ENCODE measurements at places on chromosomes 2 and 18.

DNA sequence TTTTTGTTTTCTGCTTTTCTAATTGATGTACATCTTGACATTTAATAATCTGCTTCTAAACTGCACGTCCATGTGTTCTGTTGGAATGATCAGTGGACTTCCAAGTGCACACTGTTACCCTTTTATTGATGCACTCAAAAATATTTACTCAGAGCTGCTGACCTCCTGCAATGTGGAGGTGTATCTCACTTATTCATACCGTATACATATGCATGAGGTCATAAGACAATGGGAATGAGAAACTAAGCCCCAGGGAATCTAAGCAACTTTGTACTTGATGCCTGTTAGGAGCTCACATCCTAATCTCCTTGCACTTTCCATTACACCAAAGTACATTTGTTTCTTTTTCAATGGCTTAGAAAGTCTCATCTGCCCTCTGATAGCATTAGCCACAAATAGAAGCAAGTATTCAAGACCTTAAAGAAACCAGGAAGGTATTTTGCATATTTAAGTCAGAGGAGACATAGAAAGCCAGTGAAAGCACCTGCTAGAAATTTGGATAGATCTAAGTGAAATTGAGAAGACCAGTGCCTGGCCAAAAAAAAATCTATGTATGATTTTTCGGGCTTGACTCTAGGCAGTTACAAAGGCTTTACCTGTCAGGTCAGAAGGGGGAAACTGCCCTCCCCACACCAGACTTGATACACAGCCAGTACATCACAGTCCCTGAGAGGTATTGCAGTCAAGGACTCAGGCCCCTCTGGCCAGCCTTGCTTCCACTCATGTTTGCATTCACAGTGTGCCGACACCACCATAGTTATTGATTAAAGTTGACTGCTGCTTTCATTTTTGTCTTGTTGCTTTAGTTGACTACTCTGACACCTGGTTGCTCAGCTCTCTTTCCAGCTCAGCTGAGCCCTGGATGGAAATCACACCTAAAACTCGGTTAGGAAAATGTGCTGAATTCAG, 391.7 kb upstream of the CYRIA start:
- DNase-seq = no peak

- no peak for DNase-seq
These were observed 184.6 kb upstream of the BOD1L2 start for GRCh38 chr18:56962322-56962721.

DNA sequence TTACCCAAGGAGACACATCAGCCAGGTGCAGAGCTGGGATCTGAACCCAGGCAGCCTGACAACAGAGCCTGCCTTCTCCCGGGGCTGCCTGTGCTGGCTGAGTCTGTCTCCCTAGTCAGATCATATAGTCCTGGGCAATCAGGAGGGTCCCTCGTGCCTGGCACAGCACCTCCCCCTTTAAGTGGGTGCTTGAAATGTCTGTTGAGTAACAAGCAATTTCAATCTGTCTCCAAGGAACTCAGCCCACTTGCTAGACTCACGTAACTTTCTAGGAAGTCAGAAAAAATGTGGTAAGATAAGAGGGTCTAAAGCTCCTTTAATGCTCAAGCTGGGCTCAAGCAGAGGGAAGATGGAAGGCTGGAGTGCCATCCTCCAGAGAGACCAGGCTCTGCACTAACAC, 51.9 kb downstream of the REEP1 start:
- no peak for DNase-seq

DNA sequence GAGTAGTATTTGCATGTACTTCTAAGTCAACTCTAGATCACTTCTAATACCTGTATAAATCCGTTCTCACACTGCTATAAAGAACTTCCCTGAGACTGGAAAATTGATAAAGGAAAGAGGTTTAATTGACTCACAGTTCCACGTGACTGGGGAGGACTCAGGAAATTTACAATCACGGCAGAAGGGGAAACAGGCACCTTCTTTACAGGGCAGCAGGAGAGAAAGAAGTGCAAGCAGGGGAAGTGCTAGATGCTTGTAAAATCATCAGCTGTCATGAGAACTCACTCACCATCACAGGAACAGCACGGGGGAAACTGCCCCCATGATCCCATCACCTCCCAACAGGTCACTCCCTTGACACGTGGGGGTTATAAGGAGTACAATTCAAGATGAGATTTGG, 24.0 kb upstream of the SLC35F5 start:
- DNase-seq = no peak

DNA sequence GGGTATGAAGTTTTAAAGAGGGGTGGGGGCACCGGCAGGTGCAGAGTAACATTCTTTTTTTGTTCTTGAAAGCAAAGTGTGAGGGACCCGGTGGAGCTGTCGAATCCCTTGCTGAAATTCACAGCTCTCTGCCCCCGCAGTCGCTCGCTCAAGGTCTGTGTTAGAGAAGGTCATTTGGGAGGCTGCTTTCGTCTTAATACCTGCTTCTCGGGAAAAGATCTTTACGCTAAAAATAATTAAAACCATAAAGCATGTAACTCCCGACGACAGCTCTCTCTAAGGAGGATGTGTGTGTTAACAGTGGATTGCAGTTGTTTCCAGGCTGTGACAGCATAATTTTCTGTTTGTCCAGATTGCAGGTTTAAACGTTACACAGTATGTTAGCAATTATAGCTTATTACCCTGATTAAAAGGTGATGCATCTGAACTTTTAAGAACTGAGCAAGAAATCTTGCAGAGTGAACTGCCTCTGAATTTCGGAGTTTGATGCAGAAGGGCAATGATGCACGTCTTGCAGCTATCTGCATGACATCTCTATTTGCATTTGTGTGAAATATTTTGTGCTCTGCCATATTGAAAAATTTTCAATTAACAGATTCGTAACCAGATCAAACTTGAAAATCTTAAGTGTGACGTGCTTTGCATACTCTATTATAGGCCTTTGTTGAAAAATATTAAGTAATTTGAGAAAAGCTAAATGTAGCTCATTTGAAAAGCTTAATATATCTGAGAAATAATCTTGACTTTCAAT, 954 bp downstream of the RAPGEF4 start:
- no peak for DNase-seq

GRCh38 chr2:137677466-137677865, 286.8 kb upstream of the HNMT start:
- no peak for DNase-seq

- DNase-seq = no peak
These were observed 283.8 kb upstream of the LYPD1 start for GRCh38 chr2:132953771-132954170.

DNA sequence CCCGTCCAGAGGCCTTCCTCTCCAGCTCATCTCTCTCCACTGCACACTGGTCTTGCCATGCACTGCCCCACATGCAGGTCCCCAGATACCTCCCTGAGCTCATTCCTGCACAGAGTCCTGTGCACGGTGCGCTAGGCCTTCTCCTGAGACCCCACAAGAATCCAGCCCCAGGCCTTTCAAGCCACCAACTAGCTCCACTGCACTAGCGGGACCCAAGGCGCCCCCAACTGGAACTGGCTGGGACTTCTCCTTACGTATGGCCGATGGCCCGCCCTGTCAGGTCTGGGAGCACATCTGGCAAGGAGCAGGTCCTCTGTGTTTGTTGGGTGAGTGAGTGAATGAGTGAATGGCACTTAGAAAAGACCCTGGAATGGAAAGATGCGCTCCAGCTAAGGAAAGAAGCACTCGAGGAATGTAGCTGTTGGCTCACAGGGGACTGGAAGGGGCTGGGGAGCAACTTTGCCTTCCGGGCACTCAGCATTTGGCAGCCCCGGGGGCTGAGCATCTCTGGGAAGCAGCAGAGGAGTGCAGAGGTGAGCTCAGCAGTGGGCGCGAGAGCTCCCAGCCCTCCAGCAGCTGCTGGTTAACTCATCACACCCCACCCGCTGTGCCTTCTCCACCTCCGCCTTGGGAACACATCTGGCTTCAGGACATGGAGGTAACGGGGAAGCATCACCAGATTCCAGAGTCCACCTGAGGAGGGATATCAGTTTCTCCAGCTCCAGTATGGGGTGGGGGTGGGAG, 223.1 kb downstream of the GLI2 start:
- DNase-seq = no peak

DNA sequence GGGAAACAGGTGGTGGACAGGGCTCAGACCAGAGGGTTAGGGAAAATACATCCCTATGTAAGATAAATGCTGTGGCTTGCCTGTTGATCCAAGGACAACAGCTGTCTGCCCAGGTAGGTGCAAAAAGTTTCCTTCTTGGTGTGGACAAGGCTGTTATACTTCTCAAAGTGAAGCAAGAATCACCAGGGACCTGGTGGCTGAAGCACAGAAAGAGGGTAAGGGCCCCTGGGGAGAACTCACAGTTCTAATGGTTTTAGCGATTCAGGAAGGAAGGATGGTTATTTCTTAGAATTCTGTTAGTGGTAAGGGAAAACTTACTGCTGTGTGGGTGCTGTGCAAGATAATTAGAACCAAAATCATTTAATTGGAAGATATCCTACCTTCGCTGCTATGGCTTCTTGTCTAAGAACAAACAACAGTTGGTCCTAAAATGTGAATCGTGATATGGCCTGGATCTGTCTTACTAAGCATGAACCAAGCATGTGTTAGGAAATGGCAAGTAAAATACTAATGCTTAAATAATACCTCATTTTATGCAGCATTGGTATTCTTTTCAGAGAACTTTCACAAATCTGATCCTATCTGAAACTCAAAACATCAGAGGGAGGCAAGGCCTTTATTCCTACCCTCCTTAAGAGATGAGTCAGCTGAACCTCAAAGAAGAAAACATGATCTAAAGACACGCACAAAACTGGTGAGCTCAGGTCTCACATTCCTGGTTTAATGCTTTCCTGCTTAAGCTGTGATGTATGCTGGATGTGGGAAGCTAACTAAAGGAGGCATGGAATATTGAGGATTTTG, 159.2 kb upstream of the THUMPD2 start:
- peak; percentile 89 for DNase-seq
